ENCODE measurements at places on chromosomes 2 and 18.
A peak's percentile ranks its signal among the peaks of the same experiment; 100 is the strongest.

GRCh38 chr18:62321201-62321600 is 3.9 kb upstream of the TNFRSF11A start:
- DNase-seq, result no peak

GRCh38 chr2:239769554-239770245 is 255.4 kb downstream of the NDUFA10 start:
- no peak for DNase-seq

DNA sequence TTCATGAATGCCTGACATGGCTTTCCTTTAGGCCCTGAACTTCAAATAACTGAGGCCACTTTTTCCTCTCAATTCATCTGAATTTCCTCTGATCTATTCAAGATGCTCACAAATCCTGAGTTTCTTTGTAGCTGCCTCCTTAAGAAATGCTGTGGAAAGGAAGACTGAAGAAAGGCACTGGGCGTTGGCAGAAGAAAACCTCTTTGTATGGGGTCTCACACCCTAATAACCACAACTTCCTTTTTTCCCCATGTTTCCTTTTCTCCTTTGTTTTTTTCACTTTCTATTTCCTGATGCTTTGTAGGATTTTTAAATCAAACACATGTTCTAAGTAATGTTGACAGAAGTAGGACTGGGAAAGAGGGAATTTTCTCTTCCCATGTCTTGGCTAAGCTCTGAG is 447.4 kb downstream of the CMPK2 start:
- no peak for DNase-seq

DNA sequence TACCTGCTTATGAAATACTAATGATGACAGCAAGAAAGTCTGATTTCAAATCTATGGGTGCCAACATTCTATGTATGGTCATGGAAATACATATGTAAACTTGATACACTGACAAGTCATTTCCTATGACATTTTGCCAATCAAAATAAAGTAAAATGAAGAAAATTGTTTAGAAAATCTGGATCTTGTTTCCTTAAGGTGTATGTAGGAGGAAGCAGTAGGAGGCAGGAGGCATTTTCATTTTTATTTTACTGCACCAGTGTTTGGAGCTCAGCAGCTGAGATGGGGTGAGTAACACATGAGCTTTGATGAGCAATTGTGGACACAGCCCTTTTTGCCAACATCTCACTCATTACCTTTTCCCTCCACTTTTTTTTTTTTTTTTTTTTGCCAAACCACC is 167.0 kb downstream of the AFF3 start:
- DNase-seq, result no peak

DNA sequence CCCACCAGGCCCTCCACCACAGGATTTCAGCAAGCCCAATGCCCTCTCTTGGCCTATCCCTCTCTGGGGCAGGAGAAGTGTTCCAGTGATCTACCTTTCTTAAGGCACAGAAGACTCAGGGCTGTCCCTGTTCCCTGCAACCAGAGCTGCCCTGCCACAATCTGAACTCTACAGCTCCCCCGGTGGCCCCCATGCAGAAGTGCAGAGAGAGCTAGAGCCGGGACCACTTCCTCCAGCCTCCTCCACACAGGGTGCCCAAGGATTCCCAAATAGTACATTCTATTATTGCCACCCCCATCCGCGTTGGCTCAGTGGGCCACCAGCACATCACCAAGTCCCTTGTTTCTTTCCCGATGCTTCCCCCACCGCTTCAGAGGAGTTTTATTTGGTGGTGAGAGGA is 114.8 kb upstream of the PTPRM start:
- peak; percentile 1 for DNase-seq

GRCh38 chr2:148936857-148937450 is 61.9 kb downstream of the KIF5C start:
- DNase-seq, result no peak

- DNase-seq, result no peak
Measured at GRCh38 chr2:212974692-212975091, 176.7 kb downstream of the IKZF2 start.

- peak; percentile 45 for DNase-seq
Measured at GRCh38 chr2:37711308-37711731, 39.9 kb upstream of the CDC42EP3 start.

DNA sequence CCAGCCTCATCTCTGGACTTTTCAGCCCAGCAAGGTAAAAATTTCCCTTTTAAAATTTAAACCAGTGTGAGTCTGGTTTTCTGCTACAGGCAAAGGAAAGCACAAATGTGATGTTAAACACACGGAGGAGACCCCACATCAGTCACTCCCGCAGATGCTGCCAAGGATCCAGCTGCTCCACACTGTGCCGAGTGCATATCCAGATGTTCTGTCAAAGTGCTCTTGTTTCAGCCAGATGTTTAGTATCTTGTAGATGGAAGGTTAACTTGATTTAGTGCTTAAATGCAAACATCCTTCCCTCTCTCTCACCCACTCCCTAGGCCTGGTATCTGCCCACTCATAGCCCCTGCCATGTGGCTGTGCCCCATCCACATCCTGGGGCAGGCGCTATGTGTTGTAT is 15.8 kb upstream of the ATOH8 start:
- DNase-seq, result no peak

DNA sequence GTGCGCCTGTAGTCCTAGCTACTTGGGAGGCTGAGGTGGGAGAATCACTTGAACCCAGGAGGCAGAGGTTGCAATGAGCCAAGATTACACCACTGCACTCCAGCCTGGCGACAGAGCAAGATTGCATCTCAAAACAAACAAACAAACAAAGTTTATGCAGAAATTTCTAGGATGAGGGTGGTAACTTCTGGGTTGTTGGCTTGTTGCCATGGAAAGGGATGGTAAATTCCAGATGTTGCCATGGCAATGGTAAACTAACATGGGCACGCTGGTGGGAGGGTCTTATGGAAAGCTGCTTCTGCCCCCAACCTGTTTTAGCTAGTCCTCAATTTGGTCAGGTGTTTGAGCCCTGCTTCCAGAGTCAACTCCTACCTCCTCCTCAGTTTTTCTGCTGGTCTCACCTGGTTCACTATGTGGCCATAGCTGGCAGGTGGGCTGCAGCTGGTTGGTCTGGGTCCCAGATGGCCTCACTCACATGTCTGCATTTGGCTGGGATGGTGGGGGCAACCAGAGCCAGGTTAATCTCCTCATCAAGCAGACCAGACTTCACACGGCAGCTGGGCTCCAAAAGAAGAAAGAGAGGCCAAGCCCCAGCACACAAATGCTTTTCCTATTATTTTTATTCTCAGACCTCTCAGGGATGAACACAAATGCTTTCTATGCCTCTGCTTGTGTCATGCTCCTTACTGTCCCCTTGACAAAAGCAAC is 26.6 kb upstream of the TEX44 start:
- DNase-seq, result no peak

DNA sequence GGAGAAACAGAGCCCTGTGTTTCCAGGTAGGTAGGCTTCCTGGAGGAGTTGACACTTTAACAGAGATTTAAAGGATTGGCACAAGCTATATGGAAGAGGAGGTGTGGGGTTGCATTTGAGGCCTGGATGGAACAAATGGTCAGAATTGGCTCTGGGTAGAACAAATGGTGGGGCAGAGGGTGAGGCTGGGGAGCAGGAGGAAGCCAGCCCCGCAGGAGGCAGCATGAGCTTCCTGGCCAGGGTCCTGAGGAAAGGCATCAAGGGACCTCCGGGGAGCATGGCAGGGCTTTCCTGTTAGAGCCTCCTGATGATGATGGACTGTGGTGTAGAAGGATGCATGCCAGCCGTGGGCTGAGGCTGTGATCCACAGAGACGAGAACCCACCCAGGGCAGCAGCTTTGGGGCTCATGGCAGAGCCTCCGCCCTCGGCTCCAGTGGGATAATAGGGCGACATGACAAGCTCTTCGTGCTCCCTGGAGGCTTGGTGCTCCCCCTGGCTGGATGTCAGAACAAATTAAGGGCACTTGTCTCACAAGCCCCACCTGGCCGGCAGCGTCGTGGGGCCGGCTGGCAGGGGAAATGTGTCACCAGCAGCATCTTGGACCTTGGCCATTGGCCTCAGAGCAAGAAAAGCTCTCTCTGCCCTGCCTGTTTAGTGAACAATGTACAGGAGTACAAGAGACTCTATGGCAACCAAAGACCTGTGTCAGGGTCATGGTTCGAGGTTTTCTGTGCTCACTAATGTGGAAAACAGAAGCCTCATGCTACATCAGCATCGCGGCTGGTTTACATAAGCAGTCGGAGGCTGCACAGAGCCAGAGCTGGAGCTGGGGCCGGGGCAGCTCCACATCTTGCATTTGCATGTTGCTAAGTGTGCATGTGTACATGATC is 153.5 kb downstream of the MYCN start:
- no peak for DNase-seq

DNA sequence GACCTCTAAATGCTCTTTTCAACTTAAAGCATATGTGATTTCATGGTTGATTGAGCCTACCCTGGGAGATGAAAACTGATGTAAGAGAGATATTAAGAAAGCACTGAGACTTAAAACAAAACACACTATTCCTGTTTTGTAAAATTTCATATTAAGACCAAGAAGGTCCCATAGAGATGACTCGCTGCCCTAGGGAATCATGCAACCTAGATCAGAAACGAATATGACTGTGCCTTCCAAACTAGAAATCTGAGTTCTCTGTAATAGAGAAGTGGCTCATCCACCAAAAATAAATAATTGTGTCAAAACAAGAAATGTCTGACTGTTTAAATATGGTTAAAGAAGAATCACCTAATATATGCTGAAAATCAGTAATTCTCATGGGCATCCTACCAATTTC is 776.8 kb upstream of the SOX11 start:
- no peak for DNase-seq

DNA sequence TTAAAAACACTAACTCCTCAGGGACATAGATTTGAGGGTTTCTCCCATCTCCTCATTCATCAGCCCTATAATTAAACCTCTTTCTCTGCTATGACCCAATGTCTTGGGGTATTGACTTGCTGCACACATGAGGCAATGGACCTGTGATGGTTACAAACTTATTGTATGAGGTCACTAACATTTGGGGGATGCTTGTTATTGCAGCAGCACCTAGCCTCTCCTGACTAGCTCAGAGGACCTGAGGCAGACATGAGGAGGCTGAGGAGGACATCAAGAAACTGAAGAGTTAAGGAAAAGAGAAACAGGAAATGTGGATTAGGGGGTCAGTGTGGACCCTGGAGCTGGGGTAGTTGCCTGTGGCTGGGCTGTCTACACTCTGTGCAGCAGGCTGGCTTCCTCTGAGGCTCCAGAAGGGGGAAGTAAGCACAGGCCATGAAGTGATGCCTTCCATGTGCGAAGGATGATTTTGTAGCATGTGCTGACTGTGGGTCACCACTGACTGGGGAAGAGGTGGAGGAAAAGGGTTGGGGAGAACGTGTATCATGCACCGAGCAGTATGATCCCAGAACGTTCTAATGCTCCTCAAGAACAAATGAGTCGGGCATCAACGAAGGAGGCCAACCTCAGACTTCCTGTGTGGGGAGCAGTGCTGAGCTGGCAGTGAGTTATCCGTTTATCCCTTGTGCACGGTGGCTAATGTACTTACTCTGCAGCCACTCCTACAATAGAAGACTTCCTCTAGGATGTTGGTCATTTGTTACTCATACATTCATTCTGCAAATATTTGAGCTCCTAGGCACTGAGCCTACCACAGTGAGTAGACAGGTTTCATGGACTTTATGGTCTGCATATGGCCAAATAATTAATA is 42.1 kb upstream of the RFX8 start:
- peak; percentile 6 for DNase-seq

GRCh38 chr2:11955884-11956291 is 209.5 kb downstream of the LPIN1 start:
- no peak for DNase-seq

DNA sequence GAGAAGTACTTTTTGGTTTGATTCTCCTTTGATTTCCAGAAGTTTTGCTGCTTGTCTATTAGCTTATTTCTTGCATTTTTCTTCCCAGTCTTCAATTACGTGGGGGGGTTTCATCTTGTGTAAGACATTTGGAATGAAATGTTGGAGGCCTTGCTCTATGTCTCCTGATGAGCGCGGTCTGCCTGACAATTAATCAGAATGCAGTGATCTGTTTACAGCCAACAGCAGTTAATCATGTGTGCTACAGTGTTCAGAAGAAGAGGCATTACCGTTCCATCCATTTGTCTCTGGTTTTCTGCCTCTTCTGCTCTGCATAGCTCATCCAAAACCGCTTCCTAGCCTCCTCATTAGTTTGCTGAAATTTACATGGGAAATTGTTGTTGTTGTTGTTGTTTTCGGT is 134.4 kb upstream of the ST6GAL2 start:
- no peak for DNase-seq

- no peak for DNase-seq
Measured at GRCh38 chr2:241161646-241162281, 11.5 kb downstream of the PPP1R7 start.

DNA sequence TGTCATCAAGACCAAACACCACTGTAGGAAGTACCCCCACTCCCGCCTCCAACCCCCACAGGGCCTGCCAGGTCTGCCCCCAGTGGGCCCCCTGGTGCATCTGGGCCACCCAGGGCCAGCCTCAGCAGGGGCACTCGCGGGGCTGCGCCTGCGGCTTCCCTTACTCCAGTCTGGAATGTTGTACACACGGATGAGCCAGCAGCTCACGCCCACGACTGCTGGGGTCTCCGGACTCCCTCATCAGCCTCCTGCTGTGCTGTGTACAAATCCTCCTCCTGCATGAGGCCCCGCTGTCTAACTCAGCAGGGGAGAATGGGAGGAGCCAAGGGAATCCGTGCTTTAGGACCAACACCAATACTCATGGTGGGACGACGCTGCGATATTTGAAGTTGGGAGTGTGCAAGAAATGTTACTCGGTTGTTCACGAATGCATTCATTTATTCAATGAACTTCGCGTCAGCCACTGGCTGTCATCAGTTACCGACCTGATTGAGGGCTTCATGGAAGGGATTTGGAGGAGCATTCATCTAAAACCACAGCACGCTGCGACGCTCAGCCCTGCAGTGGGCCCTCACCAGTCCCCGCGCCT is 654 bp upstream of the ASB1 start:
- DNase-seq, result no peak
